Gastroesophageal sphincter (tissue), 4 donors: ENCODE measurements at places on chromosomes 1 and 21. TPM values are rescaled to one million over a fixed set of nuclear protein-coding genes. Genes with fewer than 3 reads are reported as not detected.
A peak's percentile ranks its signal among the peaks of the same experiment; 100 is the strongest.

Gene CHAF1B
- 0.31 TPM for total RNA-seq

Gene HES4
- 33.6 TPM for total RNA-seq

- ATAC-seq, result peak; percentile 37
Measured at GRCh38 chr1:167648252-167648849, 18.3 kb downstream of the RCSD1 start.

- no peak for ATAC-seq
Measured at GRCh38 chr1:104592926-104593325, 843.2 kb downstream of the AMY1C start.

DNA sequence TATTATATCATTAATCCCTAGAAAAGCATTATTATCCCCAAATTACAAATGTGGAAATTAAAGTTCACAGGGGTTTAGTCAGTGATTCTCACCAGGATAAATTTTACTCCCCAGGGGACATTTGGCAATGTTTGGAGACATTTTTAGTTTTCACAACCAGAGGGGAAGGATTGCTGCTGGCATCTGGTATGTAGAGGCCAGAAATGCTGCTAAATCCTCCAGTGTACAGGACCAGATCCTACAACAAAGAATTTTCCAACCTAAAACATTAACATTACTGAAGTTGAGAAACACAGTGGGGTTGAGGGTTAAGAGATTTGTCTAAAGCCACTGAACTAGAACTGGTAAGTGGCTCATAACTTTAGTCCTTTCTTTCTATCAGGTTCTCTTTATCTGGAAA is 162.0 kb upstream of the SYT6 start:
- no peak for ATAC-seq
